ENCODE measurements at places on chromosomes 12 and 14.

DNA sequence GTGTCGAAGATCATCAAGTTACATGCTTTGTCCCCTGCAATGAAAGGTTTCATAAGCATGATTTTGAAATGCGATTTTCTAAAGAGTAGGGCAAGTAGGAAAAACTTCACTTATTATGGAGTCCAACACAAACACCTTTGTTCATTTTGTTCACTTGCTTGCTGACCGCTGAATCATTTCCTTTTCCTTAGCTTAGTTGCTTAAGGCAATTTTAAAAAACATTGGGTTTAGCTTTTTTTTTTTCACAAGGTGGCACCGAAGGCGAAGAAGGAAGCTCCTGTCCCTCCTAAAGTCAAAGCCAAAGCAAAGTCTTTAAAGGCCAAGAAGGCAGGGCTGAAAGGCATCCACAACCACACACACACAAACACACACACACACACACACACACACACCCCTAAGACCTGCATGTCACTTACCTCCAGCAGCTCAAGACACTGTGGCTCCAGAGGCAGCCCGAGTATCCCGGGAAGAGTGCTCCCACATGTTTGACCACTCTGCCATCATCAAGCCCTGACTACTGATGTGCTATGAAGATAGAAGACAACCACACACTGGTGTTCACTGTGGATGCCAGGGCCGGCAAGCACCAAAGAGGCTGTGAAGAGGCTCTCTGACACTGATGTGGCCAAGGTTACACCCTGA is 11.4 kb downstream of the MANSC1 start:
- DNase-seq, result no peak

DNA sequence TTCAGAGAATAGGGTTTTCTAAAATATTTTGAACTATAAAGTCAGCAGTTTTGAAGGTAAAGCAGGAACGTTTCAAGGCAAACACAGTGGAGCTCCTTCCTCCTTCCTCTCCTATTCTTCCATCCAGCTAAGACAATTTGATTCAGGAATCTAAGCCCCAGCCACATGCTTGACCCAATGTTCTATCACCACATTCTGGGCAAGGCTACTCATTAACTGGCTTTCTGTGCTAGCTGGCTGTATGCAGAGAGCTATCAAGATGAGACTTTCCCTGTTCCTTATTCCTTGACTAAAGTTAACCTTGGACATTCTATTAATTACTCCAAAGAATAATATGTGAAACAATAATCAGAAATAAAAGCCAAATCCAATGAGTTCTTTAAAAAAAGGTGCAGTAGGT is 266.9 kb downstream of the NOVA1 start:
- no peak for DNase-seq

- no peak for DNase-seq
These were observed 39.8 kb upstream of the MEG3 start for GRCh38 chr14:100786131-100786530.

DNA sequence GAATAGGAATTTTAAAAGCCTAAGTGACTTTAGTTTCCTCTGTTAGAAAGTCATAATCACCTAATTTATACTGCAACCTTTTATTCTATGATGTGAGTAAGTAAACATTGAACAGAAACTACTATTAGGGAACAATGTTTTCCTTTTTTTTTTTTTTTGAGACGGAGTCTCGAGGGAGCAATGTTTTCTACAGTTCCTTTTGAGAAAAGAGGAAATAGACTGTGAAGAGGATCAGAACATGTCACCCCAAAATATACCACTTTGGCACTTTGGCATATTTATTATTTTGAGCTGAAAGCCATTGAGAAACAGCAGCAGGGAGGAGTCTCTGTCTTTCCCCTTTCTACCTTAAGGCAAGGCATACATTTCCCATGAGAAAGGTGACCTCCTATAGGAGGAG is 162.7 kb upstream of the CNOT2 start:
- DNase-seq, result no peak
